AG09319 (cell line): ENCODE measurements at places on chromosomes 5 and 9.

GRCh38 chr9:85264695-85265094, 477.1 kb downstream of the AGTPBP1 start:
- no peak for DNase-seq

- DNase-seq: no peak
These were observed 45.5 kb upstream of the SPATA31E1 start for GRCh38 chr9:87836951-87837705.

DNA sequence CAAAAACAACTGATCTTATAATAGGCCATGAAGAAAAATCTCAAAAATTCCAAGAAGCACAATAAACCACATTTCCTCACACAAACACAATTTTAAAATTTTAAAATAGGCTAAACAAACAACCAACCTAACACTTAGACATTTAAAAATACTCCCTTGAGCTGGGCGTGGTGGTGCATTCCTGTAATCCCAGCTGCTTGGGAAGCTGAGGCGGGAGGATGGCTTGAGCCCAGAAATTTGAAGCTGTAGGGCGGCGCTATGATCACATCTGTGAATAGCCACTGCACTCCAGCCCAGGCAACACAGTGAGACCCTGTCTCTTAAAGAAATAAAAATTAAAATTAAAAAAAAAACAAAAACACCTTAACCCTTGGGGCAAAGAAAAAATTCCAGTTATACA, 36.9 kb upstream of the TESK1 start:
- no peak for DNase-seq

GRCh38 chr5:129392681-129393080, 67.4 kb upstream of the ADAMTS19 start:
- no peak for DNase-seq

- no peak for DNase-seq
These were observed 15.3 kb upstream of the GRXCR2 start for GRCh38 chr5:145887976-145888574.

- no peak for DNase-seq
These were observed 6.9 kb downstream of the FNBP1 start for GRCh38 chr9:130036099-130036498.

GRCh38 chr5:173315495-173316338, 12.5 kb downstream of the STC2 start:
- no peak for DNase-seq

GRCh38 chr5:107917983-107918382, 247.2 kb upstream of the EFNA5 start:
- no peak for DNase-seq

- DNase-seq: peak; percentile 70
These were observed 111.1 kb upstream of the FBN2 start for GRCh38 chr5:128649192-128649591.

- DNase-seq: no peak
These were observed 14.1 kb upstream of the PTGR1 start for GRCh38 chr9:111613436-111614040.

DNA sequence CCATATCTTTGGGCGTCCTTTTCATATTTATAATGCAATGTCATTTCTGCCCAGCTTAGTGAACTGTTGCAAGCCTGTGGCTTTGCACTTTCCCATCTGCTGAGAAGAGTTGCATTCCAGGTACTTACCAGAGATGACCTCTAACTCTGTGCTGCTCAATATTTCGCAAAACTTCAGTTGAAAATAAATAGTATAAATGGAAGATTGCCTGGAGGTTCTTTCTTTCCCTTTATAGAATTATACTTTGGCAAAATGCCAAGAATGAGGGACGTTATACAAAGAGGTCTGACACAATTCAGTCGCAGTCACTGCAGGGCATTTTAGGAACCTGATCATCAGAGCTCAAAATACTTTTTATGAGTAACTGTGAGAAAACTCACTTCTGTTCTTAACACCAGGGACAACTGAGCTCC, 18.9 kb upstream of the VLDLR start:
- DNase-seq: no peak

GRCh38 chr9:130740218-130741023, 46.8 kb downstream of the EXOSC2 start:
- no peak for DNase-seq

GRCh38 chr9:110728058-110728457, 59.5 kb downstream of the MUSK start:
- no peak for DNase-seq

GRCh38 chr9:4678679-4679267, 596 bp upstream of the CDC37L1 start:
- DNase-seq: no peak

DNA sequence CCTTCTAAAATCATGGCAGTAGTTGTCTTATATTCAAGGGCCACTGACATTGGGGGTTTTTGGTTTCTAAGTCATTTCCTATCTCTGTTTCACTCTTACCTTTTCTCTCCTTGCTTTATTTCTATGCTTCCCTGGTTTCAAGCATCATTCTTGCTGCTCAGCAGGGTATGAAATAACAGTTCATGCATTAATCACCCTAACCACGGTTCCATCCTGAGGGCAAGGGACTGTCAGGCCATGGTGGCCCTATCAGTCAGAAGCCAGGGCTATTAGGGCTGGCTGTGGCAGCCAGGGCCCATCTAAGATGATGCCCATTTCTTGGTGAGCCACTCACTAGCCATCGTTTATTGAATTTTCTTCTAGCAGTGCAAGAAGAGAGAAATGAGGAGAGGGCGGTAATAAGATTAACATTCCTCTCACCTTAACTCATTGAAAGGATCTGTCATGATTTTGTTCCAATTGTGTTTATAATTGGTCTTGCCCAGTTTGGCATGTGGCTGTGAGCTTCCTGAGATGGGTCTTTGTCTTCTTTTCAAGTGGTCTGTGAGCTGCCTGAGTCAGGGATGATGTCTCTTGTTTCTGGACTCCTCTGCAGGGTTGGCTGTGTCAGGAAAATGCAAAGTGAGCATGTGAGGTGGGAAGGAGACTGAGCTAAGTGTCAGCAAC, 45.2 kb downstream of the CYSTM1 start:
- DNase-seq: no peak

DNA sequence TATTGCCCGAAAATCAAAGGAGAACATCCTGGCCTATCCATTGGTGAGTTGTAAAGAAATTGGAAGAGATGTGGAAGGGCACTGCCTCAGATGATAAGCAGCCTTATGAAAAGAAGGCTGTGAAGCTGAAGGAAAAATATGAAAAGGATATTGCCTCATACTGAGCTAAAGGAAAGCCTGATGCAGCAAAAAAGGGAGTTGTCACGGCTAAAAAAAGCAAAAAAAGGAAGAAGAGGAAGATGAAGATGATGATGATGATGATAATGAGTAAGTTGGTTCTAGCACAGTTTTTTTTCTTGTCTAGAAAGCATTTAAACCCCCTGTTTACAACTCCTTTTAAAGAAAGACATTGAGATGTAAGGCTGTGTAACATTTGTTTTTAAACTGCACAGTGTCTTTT, 59.8 kb upstream of the ZBED3 start:
- no peak for DNase-seq

DNA sequence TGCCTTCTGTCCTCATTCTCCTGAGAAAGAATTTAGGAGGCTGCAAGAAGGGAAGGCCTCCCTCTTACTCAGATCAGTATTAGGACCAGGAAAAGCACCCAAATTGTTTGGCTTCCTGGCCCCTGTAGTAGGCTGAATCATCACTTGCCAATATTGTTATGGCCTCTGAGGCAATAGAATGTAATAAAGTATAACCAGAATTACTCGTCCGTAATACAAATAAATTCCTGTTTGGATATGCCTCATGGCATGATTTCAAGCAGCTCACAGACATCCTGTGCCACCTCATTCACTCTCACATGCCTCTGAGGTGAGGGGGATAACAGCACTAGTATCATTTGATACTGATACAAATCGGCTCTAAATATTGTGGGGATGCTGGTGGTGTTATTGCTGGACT, 427.3 kb downstream of the ISL1 start:
- no peak for DNase-seq

DNA sequence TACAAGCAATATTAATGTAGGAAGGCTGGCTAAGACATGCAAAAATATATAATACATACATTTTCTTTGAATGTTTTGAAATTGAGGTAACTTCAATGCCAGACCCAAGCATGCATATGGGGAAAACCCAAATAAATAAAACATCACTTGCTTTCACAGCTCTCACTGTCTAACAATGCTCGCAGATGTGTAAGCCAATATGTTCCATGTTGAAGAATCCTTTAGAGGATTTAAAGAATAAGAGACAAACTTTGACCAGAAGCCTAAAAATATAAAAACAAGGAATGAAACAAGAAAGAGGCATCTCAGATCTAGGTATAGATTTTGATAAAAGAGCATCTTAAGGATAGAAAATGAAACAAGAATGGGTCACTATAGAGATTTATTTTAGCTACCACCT, 354.2 kb downstream of the CDH10 start:
- DNase-seq: no peak

- no peak for DNase-seq
These were observed 283.8 kb upstream of the TMEM161B start for GRCh38 chr5:88552426-88552825.

- no peak for DNase-seq
These were observed 4.7 kb downstream of the TNFSF8 start for GRCh38 chr9:114925672-114926071.

GRCh38 chr9:81683238-81683637, 6.1 kb downstream of the TLE1 start:
- no peak for DNase-seq

- DNase-seq: no peak
These were observed 283.2 kb upstream of the TMEM161B start for GRCh38 chr5:88551724-88552345.

DNA sequence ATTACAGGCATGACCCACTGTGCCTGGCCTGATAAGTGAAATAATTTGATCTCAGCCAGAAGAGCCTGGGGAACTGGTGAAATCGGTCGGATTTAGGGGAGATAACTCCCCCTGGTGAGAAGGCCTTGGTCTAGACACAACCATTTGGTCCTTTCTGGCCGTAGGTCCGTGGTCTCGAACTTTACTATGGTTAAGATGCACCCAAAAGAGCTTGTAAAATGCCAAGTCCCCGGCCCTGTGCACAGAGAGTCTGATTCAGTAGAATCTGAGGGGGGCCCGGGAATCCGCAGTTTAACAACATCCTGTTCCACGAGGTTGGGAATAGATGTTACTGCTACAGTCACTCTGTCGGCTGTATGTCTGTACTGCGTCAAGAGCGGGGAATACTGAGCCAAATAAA, 140.7 kb downstream of the C9orf50 start:
- DNase-seq: no peak

- peak; percentile 3 for DNase-seq
These were observed 95.7 kb downstream of the KCNT1 start for GRCh38 chr9:135797507-135798262.

- DNase-seq: no peak
These were observed 28.4 kb downstream of the ERP44 start for GRCh38 chr9:100070104-100071041.

- no peak for DNase-seq
These were observed 104.0 kb upstream of the SARDH start for GRCh38 chr9:133842174-133842573.

GRCh38 chr9:9552665-9553064, 1060.1 kb downstream of the PTPRD start:
- DNase-seq: no peak

DNA sequence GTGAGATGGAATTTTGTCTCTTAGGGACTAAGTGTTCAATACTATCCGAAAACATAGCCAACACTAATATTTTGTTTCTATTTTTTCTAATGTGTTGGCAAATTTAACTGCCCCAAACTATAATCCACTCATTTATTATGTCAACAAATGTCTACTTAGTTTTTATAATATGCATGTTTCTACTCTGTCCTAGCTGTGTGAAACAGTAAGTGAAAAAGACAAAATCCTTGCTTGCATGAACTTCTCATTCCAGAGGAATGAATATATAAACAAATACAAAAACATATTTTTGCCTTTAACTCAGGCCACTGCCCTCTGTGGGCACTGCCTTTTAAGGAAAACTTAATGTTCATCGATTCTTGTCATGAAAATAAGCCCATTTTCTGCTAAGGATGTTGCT, 1275.4 kb upstream of the CDH18 start:
- no peak for DNase-seq

GRCh38 chr5:75006865-75007822, 45.2 kb downstream of the GCNT4 start:
- DNase-seq: no peak

DNA sequence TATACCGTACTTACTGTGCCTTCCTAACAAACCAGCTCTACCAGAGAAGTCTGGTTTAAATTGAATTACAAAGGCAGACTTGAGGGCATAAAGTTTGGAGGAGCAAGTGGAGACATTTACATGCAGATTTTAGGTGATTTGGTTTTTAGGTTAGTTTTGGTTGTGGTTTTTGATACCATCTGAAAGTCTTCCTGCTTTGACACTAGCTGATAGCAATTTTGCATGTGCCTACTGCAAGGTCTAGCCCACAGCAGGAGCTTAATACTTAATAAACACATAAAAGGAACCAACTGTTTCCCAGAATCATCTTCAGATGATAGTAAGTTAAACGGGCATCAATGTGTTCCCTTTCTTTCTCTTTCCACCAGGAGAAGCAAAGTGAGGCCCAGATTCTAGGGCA, 3.4 kb upstream of the ESM1 start:
- no peak for DNase-seq

DNA sequence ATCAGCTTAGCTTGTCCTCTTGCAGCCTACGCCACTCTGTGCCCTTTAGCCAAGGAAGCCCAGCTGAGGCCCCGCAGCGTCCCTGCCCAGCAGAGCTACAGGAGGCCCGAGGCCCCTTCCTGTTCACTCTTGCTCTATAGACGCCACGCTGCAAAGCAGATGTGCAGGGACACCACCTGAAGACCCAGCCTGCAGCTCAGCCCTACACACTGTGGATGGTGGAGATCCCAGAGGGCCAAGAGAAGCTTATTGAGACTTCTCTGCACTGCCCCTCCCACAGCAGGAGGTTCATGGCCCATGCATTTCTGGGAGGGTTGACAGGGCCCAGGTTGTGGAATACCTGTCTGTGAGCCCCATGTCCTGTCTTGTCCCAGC, 33.6 kb downstream of the IRF1 start:
- DNase-seq: no peak

GRCh38 chr5:122690266-122690665, 84.6 kb upstream of the SNX2 start:
- no peak for DNase-seq

- DNase-seq: no peak
These were observed 126.9 kb downstream of the PDE4D start for GRCh38 chr5:59766427-59767210.

GRCh38 chr5:54655761-54656160, 138.2 kb downstream of the SNX18 start:
- no peak for DNase-seq

DNA sequence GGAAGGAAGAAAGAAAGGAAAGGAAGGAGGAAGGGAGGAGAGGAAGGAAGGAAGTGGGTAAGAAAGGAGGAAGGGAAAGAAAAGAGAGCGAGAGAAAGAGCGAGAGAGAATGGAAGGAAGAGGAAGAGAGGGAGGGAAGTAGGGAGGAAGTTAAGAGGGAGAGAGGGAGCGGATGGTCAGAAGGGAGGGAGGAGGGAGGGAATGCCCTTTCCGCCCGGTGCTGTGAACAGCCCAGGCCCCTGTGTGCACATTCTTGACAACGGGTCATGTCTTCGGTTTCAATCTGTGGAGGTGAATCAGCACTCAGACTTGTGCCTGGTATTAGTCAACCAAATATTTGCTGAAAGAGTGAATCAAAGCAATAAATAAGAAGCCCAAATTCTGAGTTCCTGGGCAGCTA, 39.2 kb downstream of the PRUNE2 start:
- peak; percentile 61 for DNase-seq
